ENCODE measurements at places on chromosomes 6 and 20. TPM values are rescaled to one million over a fixed set of nuclear protein-coding genes. Genes with fewer than 3 reads are reported as not detected.

The HLA-DOA gene
- total RNA-seq, result 2.0 TPM

The NRSN1 gene
- not detected for total RNA-seq

The OTOR gene
- total RNA-seq, result not detected

The BHLHE23 gene
- not detected for total RNA-seq

The ZSCAN31 gene
- 26.4 TPM for total RNA-seq

The SEMG1 gene
- total RNA-seq, result not detected

The ADGRB3 gene
- 1.3 TPM for total RNA-seq

The RAET1E gene
- not detected for total RNA-seq

DNA sequence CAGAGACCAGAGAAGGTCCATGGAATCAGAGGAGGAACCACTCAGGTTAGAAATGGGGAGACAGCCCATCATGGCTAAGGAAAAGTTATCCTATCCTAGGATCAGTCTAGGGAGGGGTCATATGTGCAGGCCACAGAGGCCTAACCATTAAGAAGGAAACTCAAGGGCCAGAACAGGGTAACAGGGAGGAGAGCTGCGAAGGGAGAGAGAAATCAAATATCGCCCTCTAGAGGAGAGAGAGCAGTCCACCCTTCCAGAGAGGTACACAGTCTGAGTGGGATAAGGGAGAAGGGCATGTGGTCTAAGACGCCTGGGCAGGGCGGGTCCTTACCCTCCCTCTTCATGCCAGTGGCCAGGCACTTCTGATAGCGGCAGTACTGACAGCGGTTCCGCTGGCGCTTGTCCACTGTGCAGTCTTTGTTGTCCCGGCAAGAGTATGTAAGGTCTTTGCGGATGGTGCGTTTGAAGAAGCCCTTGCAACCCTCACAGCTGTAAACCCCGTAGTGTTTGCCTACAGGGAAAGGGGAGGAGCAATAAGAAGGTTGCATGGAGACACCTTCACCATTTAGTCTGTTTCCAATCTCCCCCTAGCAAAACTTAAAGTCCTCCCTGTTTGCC is 2.9 kb downstream of the RXRB start:
- peaks cover 48% of the 10 kb centered on the region for H3K4me1 ChIP-seq
- no peaks in the 10 kb centered on the region for H3K27me3 ChIP-seq
- no peak overlapping the region for H3K4me3 ChIP-seq
- no peaks in the 10 kb centered on the region for H3K36me3 ChIP-seq
- peak overlapping the region; percentile 3 for H3K27ac ChIP-seq
- DNase-seq, result peak; percentile 81

GRCh38 chr20:14910126-14910525 is 572.7 kb upstream of the FLRT3 start:
- H3K36me3 ChIP-seq, result no peaks in the 10 kb centered on the region
- no peak overlapping the region for H3K27ac ChIP-seq
- no peaks in the 10 kb centered on the region for H3K27me3 ChIP-seq
- no peaks in the 10 kb centered on the region for H3K4me1 ChIP-seq
- no peak overlapping the region for H3K4me3 ChIP-seq
- DNase-seq, result no peak

DNA sequence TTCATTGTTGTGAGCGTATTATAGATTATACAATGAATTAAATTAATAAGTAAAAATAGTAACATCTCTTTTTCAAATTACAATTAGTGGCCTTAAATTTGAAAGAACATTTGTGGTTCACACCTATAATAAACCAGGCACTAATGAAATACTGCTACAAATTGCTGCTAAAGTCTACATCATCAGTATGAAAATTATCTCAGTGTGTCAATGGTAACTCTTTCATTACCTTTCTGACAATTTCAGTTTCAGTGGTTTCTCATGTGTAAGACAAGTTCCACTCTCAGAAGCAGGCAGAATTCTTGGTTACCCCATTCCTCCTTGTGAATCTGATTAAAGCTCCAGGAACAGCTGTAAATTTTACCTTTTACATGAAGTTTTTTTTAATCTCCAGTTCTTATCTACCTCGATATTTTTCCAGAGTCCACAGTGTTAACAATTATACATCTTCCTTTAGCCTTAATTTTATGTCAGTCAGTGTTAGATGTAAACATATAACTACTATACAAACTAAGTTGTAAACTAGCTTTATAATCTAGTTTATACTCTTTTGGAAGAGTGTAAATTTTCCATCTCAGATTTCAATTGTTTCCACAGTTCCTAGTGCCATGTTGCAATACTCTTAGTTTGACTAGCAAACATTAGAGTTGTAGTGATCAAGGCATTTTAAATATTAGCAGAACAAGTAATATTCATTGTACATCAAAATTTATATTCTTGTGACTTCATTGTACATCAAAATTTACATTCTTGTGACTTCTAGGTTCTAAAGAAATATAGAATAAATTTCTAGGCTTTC is 1038.4 kb downstream of the EPHA7 start:
- no peaks in the 10 kb centered on the region for H3K36me3 ChIP-seq
- H3K27me3 ChIP-seq, result no peaks in the 10 kb centered on the region
- H3K27ac ChIP-seq, result no peak overlapping the region
- H3K4me1 ChIP-seq, result no peaks in the 10 kb centered on the region

DNA sequence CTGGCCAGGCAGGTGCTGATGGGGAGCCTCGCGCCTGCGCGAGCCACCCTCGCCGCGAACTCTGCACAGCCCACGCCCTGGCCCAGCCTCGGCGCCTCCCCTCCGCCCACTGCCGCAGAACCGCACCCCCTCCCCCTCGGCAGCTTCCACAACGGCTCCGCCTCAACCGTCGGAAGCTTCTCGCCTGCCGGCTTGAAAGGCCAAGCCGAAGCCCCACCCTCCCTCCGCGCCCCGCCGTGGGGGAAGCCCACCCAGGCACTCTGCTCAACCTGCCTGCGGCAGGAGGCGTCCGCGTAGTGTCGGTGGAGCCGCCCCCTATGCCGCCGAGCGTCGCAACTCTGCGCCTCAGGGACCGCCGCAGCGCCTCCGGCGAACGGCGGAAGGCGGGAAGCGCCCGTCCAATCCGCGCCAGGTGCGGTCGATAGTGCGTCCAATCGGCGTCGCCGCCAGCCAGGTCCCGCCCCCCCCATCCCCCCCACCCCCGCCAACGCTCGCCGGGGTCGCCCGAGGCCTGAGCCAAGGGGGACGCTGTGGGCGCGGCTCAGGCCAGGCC is at the start of gene SYCP2:
Gene SYCP2, minus strand, starts transcription at position 342 of the 553 bp plus-strand sequence. CDS start 11,224 bp downstream, outside the sequence.
- DNase-seq, result peak; percentile 71
- peak within 1 kb of the TSS; percentile 73 for H3K27ac ChIP-seq
- peaks cover 36% of the 10 kb centered on the region for H3K4me1 ChIP-seq
- H3K27me3 ChIP-seq, result no peaks in the 10 kb centered on the region
- no peaks in the 10 kb centered on the region for H3K36me3 ChIP-seq

- H3K27ac ChIP-seq, result no peak overlapping the region
- no peaks in the 10 kb centered on the region for H3K4me1 ChIP-seq
- H3K36me3 ChIP-seq, result no peaks in the 10 kb centered on the region
- no peak for DNase-seq
These were observed 238.1 kb upstream of the MARCKS start for GRCh38 chr6:113619077-113619476.

DNA sequence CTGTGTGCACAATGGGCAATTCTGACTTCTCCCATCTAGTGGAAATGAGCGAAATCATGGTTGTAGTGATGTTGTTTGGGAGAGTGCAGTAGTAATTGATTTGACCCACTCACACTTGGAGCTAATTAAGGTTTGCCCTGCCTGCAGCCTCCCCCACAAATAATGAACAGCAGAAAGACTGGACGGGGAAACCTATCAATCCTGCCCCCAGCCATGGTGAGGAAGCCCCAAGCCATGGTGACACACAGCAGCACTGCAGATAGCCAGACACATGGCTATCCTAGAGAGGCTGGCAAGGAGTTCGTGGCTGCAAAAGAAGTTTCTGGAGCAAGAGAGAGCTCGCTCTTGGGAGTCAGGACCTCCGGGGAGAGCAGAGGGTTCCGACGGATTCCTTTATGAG is 27.8 kb downstream of the SAYSD1 start:
- H3K27ac ChIP-seq, result no peak overlapping the region
- no peaks in the 10 kb centered on the region for H3K27me3 ChIP-seq
- no peak overlapping the region for H3K4me3 ChIP-seq
- peaks cover 4% of the 10 kb centered on the region for H3K4me1 ChIP-seq
- DNase-seq, result no peak

DNA sequence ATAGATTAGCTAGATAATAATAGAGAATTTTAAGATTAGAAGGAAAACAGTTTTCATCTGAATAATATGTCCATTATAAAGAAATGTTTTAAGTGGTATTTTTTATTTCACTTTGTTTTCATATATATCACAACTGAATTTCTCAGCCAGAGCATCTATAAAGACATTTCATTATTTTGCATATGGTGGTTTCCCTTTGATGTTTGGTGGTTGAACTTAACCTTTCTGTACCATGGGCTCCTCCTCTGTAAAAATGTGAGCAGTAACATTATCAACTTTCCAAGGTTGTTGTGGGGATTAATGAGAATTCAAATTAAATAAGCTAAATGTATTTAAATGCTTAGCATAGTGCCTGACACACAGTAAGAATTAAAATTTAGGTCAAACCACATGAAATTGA is 119.8 kb upstream of the QKI start:
- no peaks in the 10 kb centered on the region for H3K36me3 ChIP-seq
- DNase-seq, result no peak
- no peaks in the 10 kb centered on the region for H3K4me1 ChIP-seq
- no peaks in the 10 kb centered on the region for H3K27me3 ChIP-seq

DNA sequence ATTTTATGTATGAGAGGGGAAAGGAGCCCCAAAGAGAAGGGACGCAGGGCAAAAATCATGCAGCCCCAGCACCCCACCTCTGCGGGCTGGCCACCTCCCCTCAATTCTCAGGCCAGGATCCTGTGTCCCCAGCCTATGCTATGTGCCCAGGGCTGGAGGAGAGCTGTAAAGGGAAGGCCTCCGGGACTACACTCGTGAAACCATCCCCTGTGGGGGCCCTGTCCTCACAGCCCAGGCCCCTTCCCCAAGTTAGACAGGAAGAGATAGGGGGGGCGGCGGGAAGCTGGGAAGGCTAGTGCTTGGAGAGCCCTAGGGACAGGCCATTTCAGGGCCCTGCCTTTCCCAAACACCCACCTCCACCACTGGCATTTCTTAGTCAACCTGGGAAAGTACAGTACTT is 1.4 kb upstream of the COL11A2 start:
- DNase-seq, result no peak
- H3K4me1 ChIP-seq, result peaks cover 40% of the 10 kb centered on the region
- H3K36me3 ChIP-seq, result no peaks in the 10 kb centered on the region
- peaks cover 6% of the 10 kb centered on the region for H3K27me3 ChIP-seq

- no peak overlapping the region for H3K4me3 ChIP-seq
- no peaks in the 10 kb centered on the region for H3K36me3 ChIP-seq
- DNase-seq, result no peak
- H3K27ac ChIP-seq, result no peak overlapping the region
These were observed 7.7 kb downstream of the LRP11 start for GRCh38 chr6:149856256-149856994.

- DNase-seq, result no peak
- H3K27me3 ChIP-seq, result peaks cover 7% of the 10 kb centered on the region
- H3K36me3 ChIP-seq, result no peaks in the 10 kb centered on the region
- H3K4me3 ChIP-seq, result no peak overlapping the region
- no peak overlapping the region for H3K27ac ChIP-seq
These were observed 102.4 kb downstream of the CDH4 start for GRCh38 chr20:61354501-61354900.

GRCh38 chr6:116278854-116279231 is 887 bp downstream of the TSPYL1 start:
- H3K27ac ChIP-seq, result peak overlapping the region; percentile 98
- H3K36me3 ChIP-seq, result no peaks in the 10 kb centered on the region
- peak overlapping the region; percentile 79 for H3K4me3 ChIP-seq
- peak; percentile 76 for DNase-seq
- H3K27me3 ChIP-seq, result no peaks in the 10 kb centered on the region

DNA sequence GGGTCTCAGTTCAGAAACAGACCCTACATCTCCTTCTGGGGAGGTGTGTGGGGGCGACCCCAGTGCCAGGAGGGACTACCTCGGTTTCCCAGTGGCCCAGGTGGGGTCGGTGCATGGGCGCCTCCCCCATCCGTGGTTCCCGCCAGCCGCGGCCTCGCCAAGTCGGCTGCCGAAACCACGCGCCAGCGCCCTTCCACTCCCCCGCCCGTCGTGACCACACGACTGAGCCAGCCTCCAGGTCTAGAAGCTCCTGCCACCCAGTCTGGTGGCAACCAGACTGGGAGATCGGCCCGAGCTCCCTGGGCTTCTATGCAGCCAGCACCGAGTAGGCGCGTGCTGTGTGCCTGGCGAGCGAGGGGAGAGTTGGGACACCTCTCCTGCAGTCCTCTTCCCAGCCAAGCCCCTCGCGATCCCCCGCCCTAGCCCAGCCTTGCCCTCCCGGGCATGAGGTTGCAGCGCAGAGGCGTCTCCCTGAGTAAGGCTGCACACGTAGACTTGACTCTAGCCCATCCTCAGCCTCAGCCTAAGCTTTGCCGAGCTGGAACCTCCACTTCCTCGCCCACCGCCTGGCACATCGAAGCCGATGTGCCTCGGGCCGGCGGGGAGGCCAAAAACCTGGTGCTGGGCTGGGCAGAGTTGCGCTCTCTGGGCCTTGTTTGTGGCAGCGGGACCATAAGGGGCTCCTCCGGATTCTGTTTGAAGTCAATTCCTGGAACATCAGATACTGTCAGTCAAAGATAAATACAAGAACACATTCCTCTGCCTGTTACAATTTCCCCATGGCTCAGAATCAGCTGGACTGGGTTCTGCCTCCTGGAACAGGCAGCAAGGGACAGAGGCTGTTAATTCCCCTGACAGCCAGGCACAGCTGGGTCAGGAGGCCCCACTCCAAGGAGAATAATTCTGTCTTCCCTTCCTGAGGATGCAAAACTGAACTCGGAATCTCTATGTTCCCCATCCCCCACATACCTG is 1.5 kb upstream of the CPNE5 start:
- DNase-seq, result no peak
- no peak overlapping the region for H3K27ac ChIP-seq
- peaks cover 21% of the 10 kb centered on the region for H3K4me1 ChIP-seq

- no peaks in the 10 kb centered on the region for H3K27me3 ChIP-seq
- DNase-seq, result no peak
- H3K36me3 ChIP-seq, result no peaks in the 10 kb centered on the region
- H3K4me1 ChIP-seq, result no peaks in the 10 kb centered on the region
These were observed 62.9 kb downstream of the BMP5 start for GRCh38 chr6:55812509-55812908.

- H3K4me3 ChIP-seq, result no peak overlapping the region
- no peaks in the 10 kb centered on the region for H3K27me3 ChIP-seq
- no peaks in the 10 kb centered on the region for H3K4me1 ChIP-seq
- no peak overlapping the region for H3K27ac ChIP-seq
- no peaks in the 10 kb centered on the region for H3K36me3 ChIP-seq
These were observed 15.1 kb upstream of the POM121L2 start for GRCh38 chr6:27327023-27327738.

GRCh38 chr20:23117738-23118137 is 31.6 kb upstream of the CD93 start:
- DNase-seq, result no peak
- no peaks in the 10 kb centered on the region for H3K4me1 ChIP-seq
- no peaks in the 10 kb centered on the region for H3K27me3 ChIP-seq
- H3K4me3 ChIP-seq, result no peak overlapping the region

GRCh38 chr20:48192109-48192508 is 406.8 kb upstream of the SULF2 start:
- no peaks in the 10 kb centered on the region for H3K36me3 ChIP-seq
- DNase-seq, result no peak
- H3K27me3 ChIP-seq, result no peaks in the 10 kb centered on the region
- no peak overlapping the region for H3K4me3 ChIP-seq

- no peak overlapping the region for H3K4me3 ChIP-seq
- DNase-seq, result peak; percentile 5
- H3K36me3 ChIP-seq, result no peaks in the 10 kb centered on the region
- H3K27ac ChIP-seq, result no peak overlapping the region
These were observed 97.8 kb downstream of the NOL4L start for GRCh38 chr20:32487381-32487780.
